Tibial nerve (tissue), 4 donors: ENCODE measurements at places on chromosomes 16 and 17. TPM values are rescaled to one million over a fixed set of nuclear protein-coding genes. Genes with fewer than 3 reads are reported as not detected.

DNA sequence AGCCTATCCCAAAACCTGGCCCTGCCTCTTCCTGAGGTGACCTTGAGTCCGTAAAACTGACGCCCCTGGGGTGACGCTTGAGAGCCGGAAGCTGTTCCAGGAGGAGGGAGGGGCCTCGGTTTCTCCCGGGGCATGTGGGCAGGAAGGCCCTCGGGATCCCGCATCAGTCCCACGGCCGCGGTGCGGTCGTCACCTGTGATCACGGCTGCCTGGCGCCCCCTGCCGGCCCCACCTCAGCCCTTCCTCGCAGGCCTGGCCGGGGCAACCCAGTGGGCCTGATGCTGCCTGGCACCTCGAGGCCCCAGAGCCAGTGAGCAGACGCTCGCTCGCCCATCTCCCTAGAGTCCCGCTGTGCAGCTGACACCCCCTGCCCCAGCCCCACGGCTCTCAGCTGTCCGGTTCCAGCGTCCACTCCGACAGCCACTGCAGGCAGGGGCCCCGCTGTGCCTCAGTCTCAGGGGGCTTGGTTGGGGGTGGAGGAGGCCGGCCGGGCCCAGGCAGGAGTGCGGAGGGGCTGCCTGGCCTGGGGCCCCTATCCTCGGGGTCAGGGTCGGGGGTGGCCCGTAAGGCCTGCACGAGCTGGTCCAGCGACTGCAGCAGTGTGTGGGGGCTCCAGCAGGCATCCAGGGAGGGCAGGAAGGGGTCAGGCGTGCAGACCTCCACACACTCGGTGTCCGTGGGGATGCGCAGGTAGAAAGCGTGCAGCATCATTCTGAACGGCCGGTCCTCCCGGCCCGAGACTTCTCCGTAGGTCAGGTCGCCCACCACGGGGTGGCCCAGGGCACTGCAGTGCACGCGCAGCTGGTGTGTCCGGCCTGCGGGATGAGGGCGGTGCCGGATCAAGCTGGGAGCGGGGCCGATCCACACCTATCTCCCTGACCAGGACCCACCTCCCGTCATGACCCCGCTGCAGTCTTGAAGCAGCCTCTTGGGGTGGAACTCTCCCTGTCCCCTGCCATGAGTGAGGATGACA is 2.3 kb downstream of the RPUSD1 start:
- H3K27ac ChIP-seq: no peak overlapping the region
- no peaks in the 10 kb centered on the region for H3K27me3 ChIP-seq
- H3K4me3 ChIP-seq: no peak overlapping the region
- peak; percentile 32 for DNase-seq

GRCh38 chr17:19243838-19244237 is 6.7 kb downstream of the EPN2 start:
- no peak overlapping the region for H3K27ac ChIP-seq
- no peaks in the 10 kb centered on the region for H3K27me3 ChIP-seq
- peaks cover 13% of the 10 kb centered on the region for H3K4me1 ChIP-seq
- no peak for DNase-seq

DNA sequence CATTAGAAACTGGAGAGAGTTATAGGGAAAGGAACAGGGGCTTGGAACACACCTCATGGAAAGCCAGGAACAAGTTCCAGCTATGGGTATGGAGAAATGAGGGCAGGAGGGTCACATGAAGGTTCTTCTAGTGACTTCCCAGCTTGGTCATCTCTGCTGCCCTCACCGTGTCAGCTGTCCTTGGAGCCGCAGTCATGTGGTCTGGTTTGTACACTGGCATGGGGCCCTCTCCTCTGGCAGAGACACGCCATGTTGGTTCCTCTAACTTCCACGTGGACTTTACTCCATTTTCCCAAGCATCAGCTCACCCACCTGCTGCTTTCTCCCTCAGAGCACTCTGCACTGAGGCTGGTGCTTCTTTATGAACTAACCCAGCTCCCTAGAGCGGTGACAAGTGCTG is 26.3 kb downstream of the MPG start:
- H3K27ac ChIP-seq: no peak overlapping the region
- H3K4me1 ChIP-seq: peaks cover 34% of the 10 kb centered on the region
- H3K4me3 ChIP-seq: no peak overlapping the region
- DNase-seq: no peak

- no peaks in the 10 kb centered on the region for H3K27me3 ChIP-seq
- H3K36me3 ChIP-seq: no peaks in the 10 kb centered on the region
- H3K4me3 ChIP-seq: no peak overlapping the region
- H3K4me1 ChIP-seq: peaks cover 80% of the 10 kb centered on the region
- peak overlapping the region; percentile 55 for H3K27ac ChIP-seq
Measured at GRCh38 chr17:51045621-51046020, 75.0 kb downstream of the SPAG9 start.

- no peaks in the 10 kb centered on the region for H3K4me1 ChIP-seq
- no peak overlapping the region for H3K4me3 ChIP-seq
- H3K36me3 ChIP-seq: no peaks in the 10 kb centered on the region
Measured at GRCh38 chr17:1870592-1870991, 40.8 kb downstream of the RPA1 start.

DNA sequence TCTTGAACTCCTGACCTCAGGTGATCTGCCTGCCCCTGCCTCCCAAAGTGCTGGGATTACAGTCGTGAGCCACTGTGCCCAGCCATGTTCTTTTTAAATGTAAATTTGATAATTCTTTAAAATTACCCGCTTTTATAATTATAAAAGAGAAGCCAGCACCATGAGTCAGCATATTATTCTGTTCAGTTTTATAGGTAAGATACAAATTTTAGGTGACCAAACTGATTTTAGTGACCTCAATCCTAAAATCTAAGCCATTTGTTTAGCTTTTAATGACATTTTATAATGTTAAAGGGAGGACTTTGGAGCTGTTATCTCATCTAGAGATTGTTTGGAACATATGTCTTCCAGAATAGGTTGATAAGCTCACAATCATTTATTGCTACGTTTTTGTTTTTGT is 20.8 kb upstream of the PPM1E start:
- no peaks in the 10 kb centered on the region for H3K27me3 ChIP-seq
- H3K4me3 ChIP-seq: no peak overlapping the region
- H3K27ac ChIP-seq: no peak overlapping the region
- no peaks in the 10 kb centered on the region for H3K4me1 ChIP-seq
- no peaks in the 10 kb centered on the region for H3K36me3 ChIP-seq
- DNase-seq: no peak

DNA sequence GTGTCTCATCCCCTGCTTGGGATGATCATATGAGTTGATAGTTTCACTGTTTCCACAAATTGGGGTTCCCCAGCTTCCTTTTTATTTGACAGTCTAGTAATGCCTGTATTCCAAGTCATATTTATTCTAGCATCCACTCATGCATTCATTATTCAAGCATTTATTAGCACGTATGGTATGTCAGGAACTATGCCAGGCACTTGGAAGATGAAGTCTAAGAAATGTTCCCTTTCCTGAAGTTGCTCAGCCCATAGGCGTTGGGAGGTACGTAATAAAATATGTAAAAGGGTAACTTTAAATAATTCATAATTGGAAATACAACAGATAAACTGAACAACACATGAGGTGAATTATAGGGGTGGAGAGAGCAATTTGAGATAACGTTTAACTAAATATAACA is 338.0 kb upstream of the MAF start:
- no peak overlapping the region for H3K4me3 ChIP-seq
- H3K4me1 ChIP-seq: no peaks in the 10 kb centered on the region
- no peak overlapping the region for H3K27ac ChIP-seq
- no peaks in the 10 kb centered on the region for H3K27me3 ChIP-seq
- no peaks in the 10 kb centered on the region for H3K36me3 ChIP-seq

GRCh38 chr16:87968541-87968940 is 17.3 kb downstream of the BANP start:
- no peaks in the 10 kb centered on the region for H3K27me3 ChIP-seq
- no peak overlapping the region for H3K27ac ChIP-seq
- H3K4me1 ChIP-seq: peaks cover 21% of the 10 kb centered on the region
- H3K36me3 ChIP-seq: no peaks in the 10 kb centered on the region

DNA sequence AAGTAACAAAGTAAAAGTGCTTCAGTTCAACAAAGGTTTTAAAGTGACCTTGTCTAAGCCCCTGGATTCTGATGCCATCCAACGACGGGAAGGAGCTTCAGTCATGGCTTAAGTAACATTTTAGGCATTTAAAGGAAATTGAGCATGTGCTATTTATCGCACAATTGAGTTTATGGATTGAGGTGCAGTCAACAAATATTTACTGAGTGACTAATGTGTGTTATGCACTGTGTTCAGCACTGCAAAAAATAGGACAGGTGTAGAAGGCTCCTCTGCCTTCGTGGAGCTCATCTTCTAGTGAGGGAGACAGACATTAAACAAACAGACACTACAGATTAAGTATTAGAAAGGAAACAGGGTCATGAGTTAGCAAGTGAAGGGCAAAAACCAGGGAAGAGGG is 12.5 kb downstream of the TMIGD1 start:
- peaks cover 3% of the 10 kb centered on the region for H3K4me1 ChIP-seq
- H3K27ac ChIP-seq: no peak overlapping the region
- DNase-seq: no peak
- H3K36me3 ChIP-seq: no peaks in the 10 kb centered on the region

DNA sequence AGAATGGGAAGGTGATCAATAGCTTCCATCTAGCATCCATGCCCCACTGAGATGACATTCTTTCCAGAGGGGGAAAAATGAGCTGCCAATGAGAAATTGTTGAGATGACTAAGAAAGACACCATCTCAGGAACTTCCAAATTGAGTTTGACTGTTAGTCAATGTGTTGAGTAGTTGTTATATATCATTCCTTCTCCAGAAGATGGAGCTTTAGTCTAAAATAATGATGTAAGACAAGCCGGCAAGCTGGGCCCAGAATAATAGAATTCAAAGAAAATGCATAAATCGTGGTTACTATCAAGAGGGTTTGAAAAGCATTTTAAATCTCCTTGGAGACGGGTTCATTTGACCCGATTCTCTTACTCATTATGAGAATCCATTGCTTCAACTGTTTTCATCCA is 71.0 kb upstream of the ATF7IP2 start:
- DNase-seq: no peak
- H3K4me1 ChIP-seq: no peaks in the 10 kb centered on the region
- no peaks in the 10 kb centered on the region for H3K36me3 ChIP-seq
- H3K4me3 ChIP-seq: no peak overlapping the region
- no peak overlapping the region for H3K27ac ChIP-seq

GRCh38 chr17:49277638-49278037 is 47.1 kb upstream of the PHOSPHO1 start:
- H3K27ac ChIP-seq: no peak overlapping the region
- no peaks in the 10 kb centered on the region for H3K36me3 ChIP-seq
- DNase-seq: no peak
- no peaks in the 10 kb centered on the region for H3K27me3 ChIP-seq

DNA sequence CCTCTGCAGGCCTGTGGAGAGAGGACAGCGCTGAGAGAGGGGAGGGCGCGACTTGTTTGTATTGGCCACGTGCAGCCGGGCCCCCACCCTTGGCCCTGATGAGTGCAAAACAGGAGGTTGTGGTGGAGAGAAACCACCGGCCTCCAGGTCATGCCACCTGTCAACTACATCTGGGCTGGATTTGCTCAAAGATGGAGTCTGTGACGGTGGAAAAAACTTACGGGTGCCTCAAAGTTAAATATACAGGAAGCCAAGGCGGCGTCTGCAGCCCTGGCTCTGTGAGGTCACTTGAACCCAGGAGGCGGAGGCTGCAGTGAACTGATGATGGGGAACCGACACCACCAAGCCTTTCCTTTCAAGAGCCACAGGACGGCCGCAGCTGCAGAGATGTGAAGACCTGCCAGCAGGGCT is 15.7 kb downstream of the C16orf74 start:
- H3K27me3 ChIP-seq: no peaks in the 10 kb centered on the region
- H3K4me1 ChIP-seq: no peaks in the 10 kb centered on the region
- no peaks in the 10 kb centered on the region for H3K36me3 ChIP-seq
- DNase-seq: no peak
- no peak overlapping the region for H3K27ac ChIP-seq

C17orf78 gene
- total RNA-seq: not detected

TUBB3 gene
- total RNA-seq: 3.5 TPM

TNP2 gene
- total RNA-seq: not detected

GRAPL gene
- total RNA-seq: 2.1 TPM
